Kidney glomerular epithelial cell (primary cell): ENCODE measurements at places on chromosomes 2 and 18.

DNA sequence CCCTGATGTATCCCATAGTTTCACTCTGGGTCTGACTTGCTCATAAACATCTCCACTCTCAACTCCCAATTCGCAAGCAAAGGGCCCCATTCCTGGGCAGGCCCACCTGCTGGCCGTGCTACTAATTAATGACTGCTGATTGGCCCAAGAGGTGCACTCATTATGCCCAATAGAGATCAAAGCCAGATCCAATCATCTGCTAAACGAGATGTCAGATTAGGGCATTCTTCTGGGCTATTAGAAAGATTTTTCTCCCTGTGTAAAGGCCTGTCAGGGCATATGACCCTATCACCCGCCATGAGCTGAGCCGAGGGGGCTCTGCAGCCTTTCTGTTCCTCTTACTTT, 103.4 kb upstream of the HAAO start:
- no peak for DNase-seq

DNA sequence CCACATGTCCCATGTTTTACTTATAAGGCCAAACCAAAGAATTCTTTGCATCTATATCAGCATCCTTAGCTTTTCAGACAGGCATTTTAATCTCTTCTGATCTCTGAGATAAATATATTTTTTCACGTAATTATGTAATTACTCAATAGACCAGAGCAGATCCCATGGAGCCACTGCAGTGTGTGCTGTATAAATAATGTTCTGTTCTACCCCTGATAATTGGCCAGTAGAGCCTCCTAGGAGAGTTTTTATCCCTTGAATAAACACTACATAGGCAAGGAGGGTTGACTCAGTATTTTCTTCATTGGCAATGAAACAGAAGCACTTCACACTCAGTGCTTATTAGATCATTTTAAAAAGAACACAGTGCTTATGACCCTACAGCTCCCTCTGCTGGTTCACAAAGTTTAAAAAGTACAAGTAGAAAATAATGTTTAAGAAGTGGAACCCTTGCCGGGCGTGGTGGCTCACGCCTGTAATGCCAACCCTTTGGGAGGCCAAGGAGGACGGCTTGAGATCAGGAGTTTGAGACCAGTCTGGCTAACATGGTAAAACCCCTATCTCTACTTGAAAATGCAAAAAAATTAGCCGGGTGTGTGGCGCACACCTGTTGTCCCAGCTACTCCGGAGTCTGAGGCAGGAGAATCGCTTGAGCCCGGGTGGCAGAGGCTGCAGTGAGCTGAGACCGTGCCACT, 91.9 kb downstream of the PPP1R1C start:
- DNase-seq, result peak; percentile 81

- no peak for DNase-seq
Measured at GRCh38 chr2:202112041-202112440, 39.0 kb downstream of the KIAA2012 start.

DNA sequence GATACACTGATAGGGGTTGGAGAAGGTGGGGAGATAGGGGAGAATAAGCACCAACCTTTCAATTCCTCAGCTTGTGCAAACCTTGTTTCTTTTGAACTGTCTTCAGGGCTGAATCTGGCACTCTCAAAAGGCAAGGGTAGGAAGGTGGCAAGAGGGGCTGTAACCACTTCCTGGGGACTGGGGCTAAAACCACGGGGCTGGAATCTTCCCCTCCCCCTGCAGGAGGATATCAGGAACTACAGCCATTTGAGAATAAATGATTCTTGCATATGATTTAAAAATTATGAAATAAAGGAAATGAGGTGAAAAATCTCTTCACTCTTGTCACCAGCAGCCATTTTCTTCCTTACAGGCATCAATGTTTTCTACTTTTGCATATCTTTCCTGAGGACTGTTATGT, 50.8 kb downstream of the ATOH8 start:
- DNase-seq, result peak; percentile 13

DNA sequence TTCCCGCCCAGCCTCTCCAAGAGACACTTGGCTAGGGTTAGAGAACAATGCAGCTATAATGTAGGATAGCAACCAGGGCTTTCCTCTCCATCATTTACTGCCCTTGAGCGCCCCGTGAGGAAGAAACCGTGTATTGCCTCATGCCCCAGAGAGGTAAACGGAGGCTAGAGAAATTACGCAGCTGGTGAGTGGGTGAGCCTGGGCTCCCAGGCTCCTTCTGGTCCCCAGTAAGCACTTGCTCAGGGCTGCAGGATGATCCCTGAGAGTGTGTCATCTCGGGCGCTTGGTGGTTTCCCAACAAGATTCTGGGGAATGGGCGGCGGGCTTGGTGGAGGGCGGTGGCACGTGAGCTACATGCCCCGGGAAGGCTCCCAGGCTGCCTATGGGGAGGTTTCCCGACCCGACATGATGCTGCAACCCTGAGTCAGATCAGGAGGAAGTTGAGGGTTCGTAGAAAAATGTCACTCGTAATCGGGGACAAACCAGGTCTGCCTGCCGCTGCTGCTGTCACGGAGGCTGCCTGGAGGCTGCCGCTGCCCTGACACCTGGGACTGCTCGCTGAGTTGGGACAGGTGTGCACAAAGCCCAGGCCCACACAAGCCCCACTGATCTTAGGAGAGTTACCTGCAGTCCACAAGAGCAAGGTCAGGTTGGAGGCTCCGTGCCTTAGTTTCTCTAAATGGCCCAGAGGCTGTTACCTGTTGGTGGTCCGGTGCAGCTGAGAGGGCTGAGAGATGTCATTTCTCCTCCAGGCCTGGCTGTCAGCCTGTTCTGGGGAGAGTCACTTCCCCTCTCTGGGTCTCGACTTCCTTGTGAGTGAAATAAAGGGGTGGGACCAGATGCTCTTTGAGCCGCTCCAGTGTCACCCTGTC, at the start of gene GPR55:
GPR55 (minus strand) TSS at position 773 of the 872 bp plus-strand sequence. CDS start 14,280 bp downstream, outside the sequence.
- DNase-seq, result no peak

- DNase-seq, result no peak
Measured at GRCh38 chr2:150109028-150109427, 378.4 kb downstream of the RND3 start.

DNA sequence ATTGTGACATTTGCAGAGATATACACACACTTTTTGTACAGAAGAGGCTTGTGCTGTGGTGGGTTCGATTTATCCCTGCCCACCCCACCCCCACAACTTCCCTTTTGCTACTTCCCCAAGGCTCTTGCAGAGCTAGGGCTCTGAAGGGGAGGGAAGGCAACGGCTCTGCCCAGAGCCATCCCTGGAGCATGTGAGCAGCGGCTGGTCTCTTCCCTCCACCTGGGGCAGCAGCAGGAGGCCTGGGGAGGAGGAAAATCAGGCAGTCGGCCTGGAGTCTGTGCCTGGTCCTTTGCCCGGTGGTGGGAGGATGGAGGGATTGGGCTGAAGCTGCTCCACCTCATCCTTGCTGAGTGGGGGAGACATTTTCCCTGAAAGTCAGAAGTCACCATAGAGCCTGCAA, 40.0 kb downstream of the STEAP3 start:
- no peak for DNase-seq

DNA sequence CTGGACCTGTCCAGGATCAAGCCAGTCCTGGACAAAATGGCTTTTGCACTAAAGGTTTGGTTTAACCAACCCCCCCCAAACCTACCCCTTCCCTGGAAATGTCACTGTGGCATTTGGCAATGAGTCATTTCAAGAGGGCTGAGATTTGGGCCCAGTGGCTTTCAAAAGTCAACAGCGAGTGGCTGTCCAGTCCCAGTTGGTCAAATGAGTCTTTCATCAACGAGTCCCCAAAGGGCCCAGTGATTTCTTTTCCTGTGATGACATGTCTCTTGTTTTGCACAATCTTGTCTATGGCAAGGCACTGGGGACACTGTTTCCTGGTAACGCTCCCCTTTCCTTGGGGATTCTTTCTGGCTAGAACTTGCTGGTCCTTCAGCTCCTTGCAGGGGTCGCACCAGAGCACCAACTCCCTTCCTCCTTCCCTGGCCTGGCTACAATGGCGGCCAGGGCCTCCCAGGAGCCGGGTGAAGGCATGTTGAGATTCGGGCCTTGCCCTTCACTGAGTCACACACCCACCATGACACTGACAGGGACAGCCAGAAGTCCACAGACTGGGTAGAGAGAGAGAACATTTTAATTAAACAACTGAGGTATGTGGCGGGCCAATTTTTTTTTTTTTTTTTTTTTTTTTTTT, 87.2 kb downstream of the SMAD7 start:
- DNase-seq, result no peak

DNA sequence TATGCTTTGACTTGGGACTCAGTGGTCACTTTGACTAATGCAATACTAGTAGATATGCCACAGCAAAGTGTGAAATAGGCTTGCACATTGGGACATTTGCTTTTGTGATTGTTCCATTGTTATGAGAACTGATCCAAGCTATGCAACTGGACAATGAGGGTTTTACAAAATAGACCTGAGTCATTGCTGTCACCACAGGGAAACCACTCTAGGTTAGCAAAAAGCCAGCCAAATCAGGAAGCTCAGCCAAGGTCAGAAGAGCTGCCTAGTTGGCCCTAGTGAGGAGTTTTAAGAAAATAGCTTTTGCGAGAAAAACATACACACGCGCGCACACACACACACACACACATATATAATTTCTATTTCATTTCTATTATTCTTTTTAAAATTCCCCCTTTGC, 452.4 kb upstream of the CDH7 start:
- no peak for DNase-seq

DNA sequence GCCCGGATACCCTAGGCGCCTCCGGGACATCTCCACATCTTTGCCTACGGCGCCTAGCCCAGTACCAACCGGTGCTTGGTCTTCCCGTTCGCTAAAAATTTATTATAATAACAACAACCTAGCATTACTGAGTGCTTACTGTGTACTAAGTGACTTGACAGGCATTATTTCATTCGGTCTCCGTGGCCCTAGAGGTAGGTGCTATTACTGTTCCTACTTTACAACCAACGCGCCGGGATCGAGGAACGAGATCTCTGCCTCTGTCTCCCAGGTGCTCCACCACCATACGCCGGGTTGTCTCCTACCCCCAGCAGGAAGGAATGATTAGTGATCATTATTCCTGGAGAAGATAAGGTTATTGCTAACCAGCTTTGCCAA, 657 bp upstream of the BIN1 start:
- peak; percentile 72 for DNase-seq

GRCh38 chr2:150119819-150120218, 367.6 kb downstream of the RND3 start:
- no peak for DNase-seq

GRCh38 chr18:54192900-54193299, 31.6 kb downstream of the MBD2 start:
- no peak for DNase-seq

DNA sequence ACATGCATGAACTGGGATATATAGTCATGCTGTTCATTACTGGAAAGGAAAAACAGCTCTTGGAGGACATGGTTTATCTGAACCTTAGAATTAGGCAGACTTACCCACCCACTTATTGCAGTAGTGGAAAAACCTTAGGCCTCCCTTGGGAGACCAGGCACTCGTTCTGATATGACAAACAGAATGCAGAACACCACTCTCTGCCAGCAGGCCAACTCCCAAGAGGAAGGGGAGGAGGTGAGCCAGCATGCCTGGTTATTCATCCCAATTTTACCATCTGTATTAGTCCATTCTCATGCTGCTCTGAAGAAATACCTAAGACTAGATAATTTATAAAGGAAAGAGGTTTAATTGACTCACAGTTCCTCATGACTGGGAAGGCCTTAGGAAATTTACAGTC, 17.5 kb downstream of the C18orf63 start:
- no peak for DNase-seq

GRCh38 chr2:2399396-2399795, 68.3 kb upstream of the MYT1L start:
- DNase-seq, result no peak

GRCh38 chr18:31429623-31430022, 17.9 kb upstream of the DSG3 start:
- DNase-seq, result no peak

DNA sequence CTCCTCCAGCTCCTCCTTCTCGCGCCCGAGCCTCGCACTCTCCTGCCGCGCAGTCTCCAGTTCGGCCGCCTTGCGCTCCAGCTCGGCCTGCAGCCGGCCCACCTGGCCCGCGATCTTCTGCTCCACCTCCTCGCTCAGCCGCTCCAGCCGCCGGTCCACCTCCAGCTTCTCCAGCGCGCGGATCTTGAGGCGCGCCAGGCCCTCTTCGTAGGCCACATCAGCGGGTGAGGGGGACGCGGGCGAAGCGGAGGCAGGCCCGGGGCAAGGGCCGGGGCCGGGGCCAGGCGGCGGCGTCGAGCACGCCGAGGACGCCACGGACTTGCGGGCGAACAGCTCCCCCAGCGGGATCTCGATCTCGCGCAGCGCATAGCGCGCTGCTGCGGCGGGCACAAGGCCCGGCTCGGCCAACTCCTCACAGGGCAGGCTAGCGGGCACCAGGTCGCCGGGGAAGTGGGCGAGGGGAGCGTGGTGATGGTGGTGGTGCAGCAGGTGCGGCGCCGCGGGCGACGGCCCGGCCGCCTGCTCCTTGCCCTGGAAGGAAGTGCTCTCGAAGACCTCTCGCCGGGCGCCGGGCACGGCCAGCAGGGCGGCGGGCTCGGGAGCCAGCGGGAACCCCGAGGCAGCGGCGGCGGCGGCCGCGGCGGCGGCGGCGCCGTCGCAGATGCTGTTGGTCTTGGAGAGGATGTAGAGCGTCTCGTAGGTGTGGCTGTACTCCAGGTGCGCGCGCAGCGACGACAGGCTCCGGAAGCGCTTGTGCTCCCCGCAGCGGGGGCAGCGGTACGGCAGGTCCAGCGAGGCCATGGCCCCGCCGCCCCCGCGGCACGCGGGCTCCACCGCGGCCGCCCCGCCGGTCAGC, 15.2 kb downstream of the FBXO41 start:
- DNase-seq, result no peak

- DNase-seq, result no peak
Measured at GRCh38 chr2:25993049-25993448, 10.8 kb upstream of the KIF3C start.

- no peak for DNase-seq
Measured at GRCh38 chr18:34926683-34927082, 114.5 kb upstream of the MAPRE2 start.

DNA sequence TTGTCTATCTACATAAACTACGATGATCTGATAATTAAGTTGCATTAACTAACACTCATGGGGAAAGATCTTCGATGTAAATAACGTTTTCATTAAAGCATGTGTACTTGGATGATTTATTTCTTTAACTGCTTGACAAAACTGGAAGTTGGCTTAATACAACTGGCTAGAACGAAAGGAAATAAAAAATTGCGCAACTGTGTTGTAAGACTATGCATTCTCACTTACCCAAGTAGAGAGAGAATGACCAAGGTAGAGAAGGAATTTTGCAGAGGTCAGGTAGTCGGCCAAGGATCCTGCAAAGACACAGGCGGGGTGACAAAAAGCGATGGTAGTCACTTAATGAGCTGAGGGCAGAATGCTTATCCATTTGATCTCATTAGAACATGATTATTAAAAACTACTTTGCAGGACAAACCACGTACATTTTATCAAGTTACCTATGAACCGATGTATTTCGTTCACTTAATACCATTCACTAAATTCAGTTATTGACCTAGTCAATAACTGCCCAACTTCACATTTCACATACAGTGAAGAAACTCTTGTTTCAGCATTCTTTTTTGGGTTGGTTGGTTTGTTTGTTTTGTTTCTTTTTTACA, 900 bp downstream of the SLC40A1 start:
- peak; percentile 34 for DNase-seq

- no peak for DNase-seq
Measured at GRCh38 chr18:933082-933481, 28.4 kb downstream of the ADCYAP1 start.
